ENCODE measurements at places on chromosomes 2 and 18. TPM values are rescaled to one million over a fixed set of nuclear protein-coding genes. Genes with fewer than 3 reads are reported as not detected.

Gene MAB21L4
- not detected for polyA plus RNA-seq

Gene PROM2
- polyA plus RNA-seq: 0.53 TPM

Gene LRRC30
- not detected for polyA plus RNA-seq

Gene REG1B
- not detected for polyA plus RNA-seq

Gene C2orf78
- polyA plus RNA-seq: not detected

Gene IHH
- polyA plus RNA-seq: 1.6 TPM

DNA sequence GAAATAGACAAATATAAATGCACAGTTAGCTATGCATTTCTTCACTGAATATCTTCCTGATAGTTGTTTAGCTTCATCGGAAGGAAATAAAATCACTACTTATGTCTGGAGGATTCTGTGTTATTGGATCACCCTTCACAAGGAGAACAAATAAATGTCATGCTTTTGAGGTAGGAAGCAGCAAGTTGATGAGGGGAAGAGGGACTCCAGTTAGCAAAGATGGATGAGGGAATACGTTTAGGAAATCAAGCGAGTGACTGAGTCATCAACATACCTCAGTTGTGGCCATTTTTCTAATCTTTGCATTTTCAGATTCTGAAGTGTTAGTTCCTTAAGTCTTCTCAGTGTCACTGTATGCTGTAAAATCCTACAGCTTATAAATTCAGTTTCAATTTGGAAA lies 456.2 kb downstream of the EPHA4 start:
- H3K4me3 ChIP-seq: no peak overlapping the region
- no peaks in the 10 kb centered on the region for H3K27me3 ChIP-seq
- no peak for DNase-seq
- no peaks in the 10 kb centered on the region for H3K36me3 ChIP-seq
- no peak overlapping the region for H3K27ac ChIP-seq

DNA sequence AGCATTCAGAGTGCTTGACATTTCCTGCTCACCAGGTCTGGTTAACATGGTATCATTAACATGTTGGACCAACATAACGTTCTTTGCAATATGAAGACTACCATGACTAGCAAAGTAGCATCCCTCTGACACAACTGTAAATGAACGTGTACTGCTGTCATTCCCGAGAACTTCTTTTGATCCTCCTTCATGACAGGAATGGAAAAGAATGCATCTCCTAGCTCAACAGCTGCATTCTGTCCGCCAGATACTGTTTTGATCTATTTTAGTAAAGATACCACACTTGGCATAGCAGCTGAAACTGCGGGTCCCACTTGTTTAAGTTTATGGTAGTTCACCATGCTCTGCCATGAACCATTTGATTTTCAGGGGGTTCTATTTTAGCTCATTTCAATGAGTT lies 144.2 kb upstream of the PARD3B start:
- H3K27me3 ChIP-seq: no peaks in the 10 kb centered on the region
- no peak overlapping the region for H3K4me3 ChIP-seq
- no peak for DNase-seq

GRCh38 chr18:49399003-49399402 lies 61.4 kb downstream of the DYM start:
- H3K27me3 ChIP-seq: no peaks in the 10 kb centered on the region
- H3K4me3 ChIP-seq: no peak overlapping the region
- H3K4me1 ChIP-seq: peaks cover 1% of the 10 kb centered on the region
- H3K36me3 ChIP-seq: no peaks in the 10 kb centered on the region
- H3K27ac ChIP-seq: no peak overlapping the region

GRCh38 chr18:48827291-48828193 lies 123.2 kb downstream of the SMAD7 start:
- H3K27me3 ChIP-seq: no peaks in the 10 kb centered on the region
- no peaks in the 10 kb centered on the region for H3K36me3 ChIP-seq
- peak; percentile 40 for DNase-seq
- no peak overlapping the region for H3K27ac ChIP-seq

GRCh38 chr2:219119422-219120043 lies 41.1 kb downstream of the NHEJ1 start:
- peak; percentile 47 for DNase-seq
- H3K27ac ChIP-seq: no peak overlapping the region
- no peaks in the 10 kb centered on the region for H3K36me3 ChIP-seq
- H3K4me3 ChIP-seq: no peak overlapping the region
- H3K27me3 ChIP-seq: no peaks in the 10 kb centered on the region
- H3K4me1 ChIP-seq: peaks cover 7% of the 10 kb centered on the region

DNA sequence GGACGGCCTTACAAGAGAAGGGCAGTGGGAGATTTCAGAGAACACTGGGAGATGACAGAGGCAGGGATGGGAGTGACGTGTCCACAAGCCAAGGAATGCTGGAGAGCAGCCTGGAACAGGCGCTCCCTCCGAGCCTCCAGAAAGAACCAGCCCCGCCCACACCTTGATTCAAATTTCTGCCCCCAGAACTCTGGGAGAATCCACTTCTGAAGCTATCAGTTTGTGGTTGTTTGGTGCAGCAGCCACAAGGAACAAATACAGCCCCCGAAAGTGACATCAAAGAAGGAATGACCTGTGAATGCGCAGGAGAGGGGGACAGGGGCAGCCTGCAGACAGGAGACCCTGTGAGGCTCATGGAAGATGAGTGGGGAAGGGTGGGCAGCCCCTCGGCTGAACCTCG lies 67.3 kb downstream of the TWIST2 start:
- H3K4me1 ChIP-seq: no peaks in the 10 kb centered on the region
- no peaks in the 10 kb centered on the region for H3K36me3 ChIP-seq
- no peak for DNase-seq
- no peaks in the 10 kb centered on the region for H3K27me3 ChIP-seq
- no peak overlapping the region for H3K4me3 ChIP-seq
- H3K27ac ChIP-seq: no peak overlapping the region

DNA sequence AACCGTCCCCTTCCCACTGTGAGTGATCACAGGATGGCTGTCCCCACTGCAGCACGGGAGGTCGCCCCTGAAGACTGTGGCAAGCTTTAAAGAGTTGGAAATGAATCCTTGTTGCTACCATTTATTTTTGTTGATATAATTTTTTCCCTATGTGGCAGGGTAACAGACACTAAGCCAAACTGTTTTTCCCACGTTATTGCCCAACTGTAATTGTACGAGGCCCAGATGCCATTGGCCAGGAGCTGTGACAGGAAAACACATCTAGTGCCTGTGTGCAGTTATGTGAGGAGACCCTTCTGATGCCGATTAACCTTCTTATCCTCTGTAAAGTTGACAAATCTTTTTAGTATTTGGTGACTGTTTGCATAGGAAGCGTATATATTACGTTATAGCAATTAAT lies 44.2 kb downstream of the MRPS9 start:
- no peaks in the 10 kb centered on the region for H3K27me3 ChIP-seq
- no peak overlapping the region for H3K27ac ChIP-seq
- peaks cover 8% of the 10 kb centered on the region for H3K4me1 ChIP-seq
- DNase-seq: no peak
- no peak overlapping the region for H3K4me3 ChIP-seq
- no peaks in the 10 kb centered on the region for H3K36me3 ChIP-seq

- H3K36me3 ChIP-seq: no peaks in the 10 kb centered on the region
- DNase-seq: no peak
- H3K27ac ChIP-seq: no peak overlapping the region
- no peaks in the 10 kb centered on the region for H3K4me1 ChIP-seq
- no peaks in the 10 kb centered on the region for H3K27me3 ChIP-seq
- H3K4me3 ChIP-seq: no peak overlapping the region
Measured at GRCh38 chr2:178530131-178530530, 49.9 kb downstream of the PLEKHA3 start.

GRCh38 chr2:237218756-237219155 lies 133.1 kb downstream of the COPS8 start:
- H3K4me3 ChIP-seq: no peak overlapping the region
- no peaks in the 10 kb centered on the region for H3K27me3 ChIP-seq
- H3K27ac ChIP-seq: no peak overlapping the region
- H3K4me1 ChIP-seq: peaks cover 21% of the 10 kb centered on the region
- no peaks in the 10 kb centered on the region for H3K36me3 ChIP-seq
